ENCODE measurements at places on chromosomes 4 and X.

GRCh38 chr4:25914670-25915352 lies 791 bp downstream of the SMIM20 start:
- DNase-seq: no peak

DNA sequence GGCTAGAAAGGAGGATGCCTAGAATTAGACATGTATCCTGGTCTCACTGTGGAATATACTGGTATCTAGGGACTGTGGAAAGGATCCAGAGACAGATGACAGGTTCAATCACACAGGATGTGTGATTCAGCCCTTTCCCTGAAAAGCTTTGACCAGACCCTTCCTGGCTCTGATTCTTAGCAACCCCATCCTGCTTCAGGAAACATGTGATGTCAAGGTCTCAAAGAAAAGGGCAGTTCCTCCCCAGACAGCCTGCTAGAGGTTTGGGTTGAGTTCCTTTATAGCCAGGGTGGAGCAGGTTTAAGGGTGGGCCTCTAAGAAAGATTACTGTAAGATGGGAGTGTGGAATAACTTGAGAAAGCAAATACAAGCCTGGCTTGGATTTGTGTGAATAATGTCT lies 3.0 kb downstream of the BMP15 start:
- DNase-seq: no peak

GRCh38 chr4:2757426-2757825 lies 1.3 kb upstream of the TNIP2 start:
- DNase-seq: no peak

- DNase-seq: no peak
Observed at GRCh38 chr4:92163348-92163747, 140.4 kb upstream of the GRID2 start.

DNA sequence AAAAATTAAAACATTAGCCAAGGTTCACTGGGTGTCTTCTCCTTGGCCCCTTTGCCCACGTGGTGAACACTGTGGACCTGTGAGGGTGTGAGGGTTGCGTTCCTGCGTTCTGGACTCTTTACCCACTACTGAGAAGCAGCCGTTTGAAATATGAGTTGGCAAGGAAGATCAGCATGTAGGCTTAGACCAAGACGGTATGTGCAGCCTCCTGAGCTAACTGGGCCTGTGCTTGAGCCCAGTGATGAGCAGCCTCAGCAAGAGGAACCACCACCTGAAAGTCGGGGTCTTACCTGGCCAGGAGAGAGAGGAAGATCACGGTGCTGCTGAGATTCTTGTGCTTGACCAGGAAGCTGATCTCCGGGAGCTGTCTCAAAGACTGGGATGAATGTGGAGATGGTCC lies 19.5 kb downstream of the RGS12 start:
- no peak for DNase-seq

DNA sequence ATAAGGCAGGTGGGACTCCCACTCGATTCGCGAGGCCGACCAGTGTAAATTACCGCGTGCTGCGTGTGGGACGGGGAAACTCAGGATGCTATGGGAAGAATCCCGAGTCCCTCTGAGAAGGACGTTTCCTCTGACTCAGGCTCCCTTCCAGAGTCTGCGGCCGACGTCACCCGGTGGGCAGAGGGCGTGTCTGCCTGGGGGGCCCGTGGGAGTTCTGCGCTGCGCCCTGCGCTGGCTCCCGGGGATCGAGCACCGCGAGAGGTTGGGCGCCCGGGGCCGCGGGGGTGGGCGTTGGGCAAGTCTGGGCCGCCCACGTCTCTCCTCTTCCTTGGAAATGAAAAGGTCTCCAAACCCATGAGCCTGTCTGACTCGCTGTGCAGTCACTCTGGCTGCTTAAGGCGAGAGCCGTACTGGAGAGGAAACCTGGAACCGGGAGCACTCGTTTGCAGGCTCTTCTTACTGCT lies 568 bp downstream of the NIPAL1 start:
- no peak for DNase-seq

- DNase-seq: no peak
Observed at GRCh38 chrX:49058794-49059193, at the start of gene CCDC120. Gene CCDC120 (plus strand): TSS chrX:49058999. CDS start chrX:49062042, 3,043 bp downstream.

GRCh38 chr4:78922207-78922606 lies 17.0 kb downstream of the PAQR3 start:
- no peak for DNase-seq

DNA sequence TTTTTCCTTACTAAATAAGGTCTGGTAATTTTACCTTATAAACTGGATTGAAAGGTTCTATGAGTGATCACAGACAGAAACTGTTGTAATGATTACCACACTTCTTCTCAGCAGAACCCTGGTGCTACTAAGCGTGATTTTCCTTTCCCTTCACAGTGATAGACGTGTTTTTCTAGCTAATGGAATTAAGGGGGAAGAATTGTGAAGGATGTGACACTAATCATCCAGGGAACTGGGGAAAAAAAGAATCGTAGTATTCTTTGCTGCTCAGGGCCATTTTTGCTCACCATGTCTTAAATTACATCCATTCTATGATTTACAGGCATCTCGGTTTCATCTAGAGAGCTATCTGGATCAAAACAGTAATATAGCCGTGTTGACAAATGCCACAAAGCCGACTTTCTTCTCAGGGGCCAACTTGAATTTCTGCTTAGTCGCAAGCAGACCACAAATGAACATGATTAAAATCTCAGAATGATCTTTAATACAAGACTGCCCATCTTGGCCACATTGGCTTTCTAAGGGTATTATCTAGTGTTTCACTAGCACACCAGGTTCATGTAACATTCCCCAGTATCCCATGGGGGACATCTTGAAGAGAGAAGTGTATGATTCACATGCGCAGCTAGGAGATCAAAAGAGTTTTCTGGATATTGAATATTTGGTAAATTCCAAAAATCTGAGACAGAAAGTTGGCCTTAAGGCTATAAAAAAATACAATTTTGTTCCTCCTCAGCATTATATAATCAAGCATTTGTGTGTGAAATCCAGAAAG lies 154.0 kb downstream of the UGT8 start:
- DNase-seq: no peak

DNA sequence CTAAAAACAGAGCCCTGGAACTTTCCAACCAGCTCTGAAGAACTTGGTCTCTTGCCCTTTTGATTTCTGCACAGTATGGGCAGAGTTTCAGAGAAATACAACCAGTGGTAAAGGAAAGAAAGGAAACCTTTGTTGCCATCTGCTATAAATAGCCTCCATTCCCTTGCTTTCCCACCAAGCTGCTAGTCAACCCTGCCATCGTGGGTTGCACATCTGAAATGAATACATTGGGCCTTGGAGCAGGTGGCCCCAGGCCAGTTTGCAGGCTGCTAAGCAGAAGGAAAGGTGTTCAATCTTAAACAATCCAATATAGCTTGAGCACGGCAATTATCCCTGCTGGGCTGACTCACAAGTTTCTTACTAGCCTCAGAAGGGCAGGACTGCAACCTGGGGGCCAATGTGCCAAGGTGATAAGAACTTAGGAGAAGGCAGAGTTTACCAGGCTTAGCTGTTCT lies 142.5 kb downstream of the PPARGC1A start:
- no peak for DNase-seq

- DNase-seq: no peak
Observed at GRCh38 chr4:153039542-153040185, 103.5 kb downstream of the FHDC1 start.

- no peak for DNase-seq
Observed at GRCh38 chr4:123312951-123313592, 83.5 kb upstream of the SPRY1 start.

- no peak for DNase-seq
Observed at GRCh38 chr4:153933915-153934687, 145.2 kb upstream of the SFRP2 start.

GRCh38 chrX:19956306-19956705 lies 34.6 kb downstream of the BCLAF3 start:
- DNase-seq: no peak

- DNase-seq: no peak
Observed at GRCh38 chrX:118521435-118521834, 25.8 kb downstream of the DOCK11 start.

DNA sequence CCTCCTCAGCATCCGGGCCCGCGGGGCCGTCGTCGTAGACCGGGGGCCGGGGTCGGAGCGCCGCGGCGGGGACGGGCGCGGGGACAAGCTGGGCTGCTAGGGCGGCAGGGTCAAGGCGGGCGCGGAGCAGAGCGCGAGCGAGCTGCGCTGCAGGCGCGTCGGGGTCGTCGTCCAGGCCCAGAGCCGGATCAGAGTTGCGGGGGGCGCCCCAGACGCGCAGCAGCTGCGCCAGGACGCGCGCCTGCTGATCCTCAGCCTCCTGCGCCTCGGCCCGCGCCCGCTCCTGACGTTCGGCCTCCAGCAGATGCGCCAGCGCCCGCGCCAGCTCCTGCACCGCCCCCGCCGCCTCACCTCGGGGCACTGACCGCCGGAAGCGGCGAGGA lies 3.5 kb downstream of the PCSK1N start:
- no peak for DNase-seq

Measured in CD4-positive, alpha-beta T cell treated with Interleukin-1 beta for 1 hour (primary cell).